ENCODE measurements at places on chromosomes 13 and 19.

DNA sequence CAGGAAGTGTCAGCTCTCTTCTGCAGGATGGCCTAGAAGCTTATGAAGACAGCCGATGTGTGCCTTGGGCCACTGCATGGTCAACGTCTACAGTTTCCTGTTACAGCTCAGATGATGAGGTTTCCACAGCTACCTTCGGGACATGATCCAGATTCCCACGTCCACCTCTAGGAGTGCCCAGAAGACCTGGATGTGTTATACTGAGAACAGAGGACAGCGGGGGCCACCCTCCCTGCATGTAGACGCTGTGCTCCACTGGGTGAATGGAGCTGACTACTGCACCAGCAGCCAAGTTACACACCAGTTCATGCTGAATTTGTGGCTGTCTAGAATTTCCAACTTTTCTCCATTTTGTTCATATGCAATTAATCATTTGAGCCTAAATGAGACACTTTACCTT is 78.5 kb upstream of the MTIF3 start:
- DNase-seq = no peak

DNA sequence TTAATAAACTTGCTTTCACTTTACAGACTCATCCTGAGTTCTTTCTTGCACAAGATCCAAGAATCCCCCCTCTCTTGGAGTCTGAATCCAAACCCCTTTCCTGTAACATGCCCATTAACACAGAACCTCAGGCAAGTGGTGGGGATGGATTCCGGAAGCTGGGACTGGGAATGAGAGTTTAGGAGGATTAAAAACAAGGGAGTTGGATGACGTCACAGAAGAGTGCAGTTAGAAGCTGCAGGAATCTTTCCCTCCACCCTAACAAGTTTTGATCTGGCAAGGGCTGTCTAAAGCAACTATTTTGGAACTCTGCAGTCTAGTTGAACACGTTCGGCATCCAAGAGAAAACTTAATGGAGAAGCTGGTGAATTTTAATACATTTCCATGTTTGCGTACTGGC is 48.2 kb upstream of the PEPD start:
- DNase-seq = no peak

DNA sequence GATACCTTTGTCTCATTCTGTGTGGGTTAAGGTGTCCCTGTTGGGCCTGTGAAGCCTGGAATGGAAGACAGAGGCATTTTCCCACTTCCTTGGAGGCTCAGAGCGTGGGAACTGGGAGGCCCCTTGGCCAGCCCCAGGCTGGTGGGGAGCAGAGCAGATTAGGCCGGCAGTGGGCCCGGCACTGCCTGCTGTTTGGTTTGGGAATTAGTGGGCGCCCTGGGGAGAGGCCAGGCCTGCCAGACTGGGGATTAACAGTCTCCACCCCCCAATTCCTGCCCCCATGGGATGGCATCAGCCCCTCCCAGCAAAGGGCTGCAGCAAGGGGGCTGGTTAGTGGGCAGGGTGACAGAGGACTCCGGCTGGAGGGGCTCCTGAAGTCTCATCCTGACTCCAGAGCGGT is 3.1 kb upstream of the BEST2 start:
- DNase-seq = no peak

- DNase-seq = no peak
Observed at GRCh38 chr13:113589251-113589960, 4.9 kb downstream of the TFDP1 start.

- DNase-seq = no peak
Observed at GRCh38 chr13:90239130-90239529, 1108.4 kb upstream of the MIR17HG start.

GRCh38 chr13:62246581-62246980 is 830.9 kb upstream of the PCDH20 start:
- DNase-seq = no peak

- DNase-seq = no peak
Observed at GRCh38 chr13:98482476-98483444, 94.1 kb downstream of the STK24 start.

GRCh38 chr13:79128158-79128557 is 277.9 kb downstream of the RBM26 start:
- no peak for DNase-seq

DNA sequence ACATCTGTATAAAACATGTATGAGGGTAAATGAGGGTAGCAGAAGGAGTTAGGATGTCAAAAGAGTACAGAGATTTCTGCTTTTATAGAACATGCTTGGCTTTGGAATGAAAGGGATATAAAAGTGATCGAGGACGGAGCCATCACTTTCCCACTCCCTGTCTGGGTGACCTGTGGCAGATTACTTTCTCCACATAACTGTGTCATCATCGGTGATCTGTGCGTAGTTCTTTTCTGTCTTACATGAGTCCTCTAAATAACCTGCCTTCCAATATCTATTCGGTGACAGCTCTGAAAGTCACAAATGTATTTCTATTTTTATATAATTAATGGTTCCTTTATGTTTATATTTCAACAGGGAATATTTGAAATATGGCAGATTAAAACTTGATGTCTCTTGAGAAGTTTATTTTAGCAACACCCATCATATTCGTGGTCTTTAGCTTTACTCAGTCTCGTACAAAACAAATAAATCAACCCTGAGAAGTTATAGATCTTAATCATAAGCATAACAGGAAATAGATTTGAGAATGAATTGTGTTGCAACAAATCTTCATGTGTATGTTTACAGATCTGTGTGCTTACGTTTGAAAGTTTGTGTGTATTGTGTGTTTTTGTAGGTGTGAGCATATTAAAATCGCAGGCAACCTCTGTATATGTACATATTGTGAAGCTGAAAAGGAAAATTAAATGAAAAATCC is 1094.3 kb downstream of the EFNB2 start:
- no peak for DNase-seq

DNA sequence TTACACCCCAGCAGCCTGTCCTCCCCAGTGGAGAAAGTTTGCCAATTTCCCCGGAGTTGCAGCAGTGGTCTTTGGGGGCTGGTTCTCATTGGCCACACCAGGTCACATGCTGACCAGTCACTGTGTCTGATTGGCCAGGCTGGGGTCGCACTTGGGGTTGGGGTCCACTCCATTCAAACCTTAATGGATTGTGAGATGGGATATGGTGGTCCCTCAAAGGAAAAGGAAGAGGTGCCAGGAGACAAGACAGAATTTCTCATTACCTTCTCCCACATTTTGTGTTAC is 3.4 kb downstream of the PPM1N start:
- no peak for DNase-seq

DNA sequence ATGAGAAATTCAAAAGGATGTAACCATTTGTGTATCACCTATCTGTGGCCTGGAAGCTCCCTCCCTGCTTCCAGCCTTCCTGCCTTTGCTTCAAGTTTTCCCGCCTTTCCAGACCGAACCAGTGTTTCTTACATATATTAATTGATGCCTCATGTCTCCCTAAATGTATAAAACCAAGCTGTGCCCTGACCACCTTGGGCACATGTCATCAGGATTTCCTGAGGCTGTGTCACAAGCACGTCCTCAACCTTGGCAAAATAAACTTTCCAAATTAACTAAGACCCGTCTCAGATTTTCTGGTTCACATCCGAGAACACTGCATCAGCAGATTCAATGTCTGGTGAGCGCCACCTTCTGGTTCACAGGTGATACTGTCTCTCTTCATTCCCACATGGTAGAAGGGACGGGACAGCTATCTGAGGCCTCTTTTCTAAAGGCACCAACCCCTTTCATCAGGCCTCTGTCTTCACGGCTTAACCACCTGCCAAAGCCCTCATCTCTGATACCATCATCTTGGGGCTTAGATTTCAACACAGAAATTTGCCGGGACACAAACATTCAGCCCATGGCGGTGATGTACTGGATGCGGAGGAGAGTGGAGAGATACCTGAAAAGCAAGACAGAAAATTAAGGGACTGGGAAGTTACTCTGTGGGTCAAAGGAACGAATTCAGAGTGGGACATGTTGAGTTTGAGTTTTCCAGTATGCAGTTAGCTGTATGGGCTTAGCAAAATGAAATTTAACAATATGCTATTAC is 58.7 kb upstream of the PABPC3 start:
- DNase-seq = peak; percentile 29

DNA sequence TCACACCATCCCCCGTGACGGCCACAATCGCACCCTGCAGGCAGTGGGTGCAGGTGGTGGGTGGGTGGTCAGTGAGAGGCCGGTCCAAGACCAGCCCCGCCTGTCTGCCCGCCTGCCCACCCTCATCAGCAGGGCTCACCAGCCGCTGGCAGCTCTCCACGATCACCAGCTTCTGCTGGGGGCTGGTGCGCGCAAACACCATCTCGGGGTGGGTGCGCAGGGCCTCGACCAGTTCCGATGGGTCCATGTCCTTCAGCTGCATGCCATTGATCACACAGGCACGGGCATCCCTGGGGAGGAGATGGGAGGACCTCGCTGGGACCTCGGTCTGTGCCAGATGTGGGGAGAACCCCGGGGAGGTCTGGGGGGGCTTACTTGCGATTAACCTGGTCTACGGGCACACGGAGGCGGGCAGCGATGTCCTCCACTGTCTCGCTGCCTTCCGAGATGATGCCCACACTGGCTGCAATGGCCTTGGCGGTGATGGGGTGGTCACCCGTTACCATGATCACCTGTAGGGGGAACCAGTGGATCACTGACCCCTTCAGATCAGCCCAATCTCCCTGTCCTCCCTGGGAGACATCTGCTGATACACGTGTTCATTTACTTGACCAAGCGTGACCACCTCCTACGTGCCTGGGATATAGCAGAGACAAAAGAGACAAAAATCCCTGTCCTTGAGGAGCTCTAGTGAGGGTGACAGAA is 8.0 kb downstream of the ATP4A start:
- no peak for DNase-seq

- DNase-seq = no peak
Observed at GRCh38 chr13:28041501-28041900, 53.0 kb upstream of the URAD start.

DNA sequence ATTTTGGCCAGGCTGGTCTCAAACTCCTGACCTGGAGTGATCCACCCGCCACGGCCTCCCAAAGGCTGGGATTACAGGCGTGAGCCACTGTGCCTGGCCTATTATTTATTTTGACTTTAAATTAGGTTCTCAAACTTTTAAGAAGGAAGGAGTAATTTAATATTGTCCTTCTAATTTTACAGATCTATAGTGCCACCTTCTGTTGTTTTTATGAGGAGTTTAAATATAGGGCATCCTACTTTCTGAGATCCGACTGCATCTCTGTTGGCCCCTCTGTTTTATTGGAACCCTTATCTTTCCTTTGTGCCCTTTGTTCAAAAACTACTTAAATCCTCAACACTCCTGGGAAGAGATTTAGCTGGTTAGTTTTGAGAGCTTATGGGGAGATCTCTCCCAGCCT is 25.4 kb upstream of the ZMYM5 start:
- DNase-seq = no peak

DNA sequence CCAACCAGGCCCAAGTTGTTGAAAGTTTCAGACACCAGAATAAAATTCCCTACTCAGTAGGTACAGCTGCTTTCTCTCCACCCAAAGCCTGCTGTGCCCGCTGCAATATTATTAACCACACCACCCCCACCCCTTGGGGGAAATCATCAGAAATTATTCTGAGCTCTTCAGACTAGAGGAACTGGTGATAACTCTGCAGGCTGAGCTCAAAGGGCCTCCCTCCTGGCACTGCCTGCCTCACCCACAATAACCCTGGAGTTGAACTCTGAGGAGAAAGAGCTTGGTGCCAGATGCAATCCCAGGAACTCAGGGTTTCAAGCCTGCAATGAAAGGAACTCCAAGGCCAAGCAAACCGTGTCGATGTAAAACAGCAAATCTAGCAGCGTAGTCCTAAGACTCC is 381.7 kb upstream of the ZNF507 start:
- DNase-seq = no peak

GRCh38 chr13:109224033-109224432 is 562.4 kb downstream of the IRS2 start:
- DNase-seq = no peak

- no peak for DNase-seq
Observed at GRCh38 chr13:112136095-112136494, 69.1 kb downstream of the SOX1 start.

GRCh38 chr13:44818016-44818415 is 171.3 kb downstream of the NUFIP1 start:
- DNase-seq = no peak

- no peak for DNase-seq
Observed at GRCh38 chr13:40583738-40584137, 82.7 kb downstream of the FOXO1 start.
